ENCODE measurements at places on chromosomes 16 and 17.

DNA sequence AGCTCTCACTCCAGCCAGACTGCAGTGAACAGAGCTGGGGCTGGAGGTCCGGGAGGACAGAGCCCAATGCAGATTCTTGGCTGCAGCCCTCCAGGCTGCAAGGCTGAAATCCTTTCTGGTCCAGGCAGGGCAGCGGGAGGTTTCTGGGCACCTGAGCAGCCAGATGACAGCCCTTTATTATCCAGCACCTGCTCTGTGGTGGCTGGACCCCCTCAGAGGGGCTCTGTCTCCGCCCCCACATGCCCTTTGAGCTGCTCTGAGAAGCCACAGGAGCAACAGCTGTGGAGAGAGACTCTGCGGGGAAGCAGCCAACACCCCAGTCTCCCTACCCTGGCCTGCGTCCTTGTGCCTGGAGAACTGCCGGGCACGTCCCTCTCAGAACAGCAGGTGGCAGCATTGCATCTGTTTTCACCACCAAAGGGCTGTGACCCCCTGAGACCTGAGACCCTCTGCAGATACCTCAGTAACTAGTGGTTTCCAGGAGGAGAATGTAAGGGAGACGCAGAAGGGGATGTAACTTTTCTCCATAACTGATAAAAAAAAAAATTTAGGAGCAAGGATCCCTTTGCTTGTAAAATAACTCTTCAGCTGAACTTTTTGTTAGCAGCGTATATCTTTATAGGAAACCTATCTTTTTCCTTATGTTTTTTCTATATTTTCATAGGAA lies 3.7 kb upstream of the CNP start:
- no peak for DNase-seq

- DNase-seq, result no peak
Measured at GRCh38 chr17:76048025-76048605, 21.0 kb upstream of the EVPL start.

DNA sequence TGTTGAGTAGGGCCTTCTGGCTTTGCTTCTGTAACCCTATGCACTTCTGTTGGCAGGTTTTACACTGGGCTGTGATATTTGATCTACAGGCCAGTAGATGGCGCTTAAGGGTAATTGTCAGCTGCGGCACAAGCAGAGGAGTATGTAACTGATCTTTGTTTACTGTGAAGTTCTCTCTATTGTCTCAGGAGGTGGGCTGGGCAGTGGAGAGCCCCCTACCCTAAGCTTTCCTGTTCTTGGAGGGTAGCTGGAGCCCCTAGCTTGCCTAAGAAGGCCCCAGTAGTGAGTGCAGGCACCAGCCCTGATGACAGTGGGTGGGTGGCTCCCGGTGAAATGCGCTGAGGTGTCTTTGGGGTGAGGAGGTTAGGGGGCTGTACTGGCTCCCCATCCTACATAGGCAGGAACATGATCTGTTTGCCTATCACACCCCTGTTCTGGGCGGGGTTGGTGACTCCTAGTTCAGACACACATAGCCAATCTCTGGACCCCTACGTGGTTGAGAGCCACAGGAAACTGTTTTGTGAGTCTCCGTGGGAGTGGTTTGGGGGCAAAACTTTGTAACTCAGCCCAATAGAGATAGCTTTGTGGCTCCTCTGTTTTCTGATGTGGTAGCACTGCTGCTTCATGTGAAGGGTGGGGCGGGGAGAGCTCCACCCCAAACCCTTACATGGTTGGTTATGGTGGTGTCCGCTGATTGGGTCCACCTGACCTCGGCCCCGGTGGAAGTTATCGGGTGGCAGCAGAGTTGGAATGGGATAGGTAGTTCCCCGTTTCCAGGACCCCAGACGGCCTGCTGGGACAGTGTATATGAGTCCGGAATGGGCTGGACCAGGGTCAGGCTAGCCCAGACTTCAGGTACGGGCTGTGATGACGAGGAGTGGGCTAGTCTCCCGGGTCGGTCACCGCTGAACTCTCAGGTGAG lies 60.4 kb downstream of the SLFN11 start:
- peak; percentile 68 for DNase-seq

GRCh38 chr17:82281502-82282238 lies 8.2 kb upstream of the CSNK1D start:
- no peak for DNase-seq
